ENCODE measurements at places on chromosomes 6 and 20. TPM values are rescaled to one million over a fixed set of nuclear protein-coding genes. Genes with fewer than 3 reads are reported as not detected.

- DNase-seq: no peak
- H3K27ac ChIP-seq: peak overlapping the region; percentile 53
- no peaks in the 10 kb centered on the region for H3K4me1 ChIP-seq
- no peaks in the 10 kb centered on the region for H3K36me3 ChIP-seq
These were observed 18.8 kb downstream of the MAFB start for GRCh38 chr20:40670253-40670652.

GRCh38 chr20:54636575-54636974 lies 161.2 kb downstream of the DOK5 start:
- no peak for DNase-seq
- no peaks in the 10 kb centered on the region for H3K27me3 ChIP-seq
- no peak overlapping the region for H3K27ac ChIP-seq
- H3K4me1 ChIP-seq: no peaks in the 10 kb centered on the region
- no peaks in the 10 kb centered on the region for H3K36me3 ChIP-seq

- no peaks in the 10 kb centered on the region for H3K27me3 ChIP-seq
- H3K4me3 ChIP-seq: no peak overlapping the region
- DNase-seq: no peak
- no peak overlapping the region for H3K27ac ChIP-seq
These were observed 67.5 kb downstream of the RNGTT start for GRCh38 chr6:88895911-88896310.

DNA sequence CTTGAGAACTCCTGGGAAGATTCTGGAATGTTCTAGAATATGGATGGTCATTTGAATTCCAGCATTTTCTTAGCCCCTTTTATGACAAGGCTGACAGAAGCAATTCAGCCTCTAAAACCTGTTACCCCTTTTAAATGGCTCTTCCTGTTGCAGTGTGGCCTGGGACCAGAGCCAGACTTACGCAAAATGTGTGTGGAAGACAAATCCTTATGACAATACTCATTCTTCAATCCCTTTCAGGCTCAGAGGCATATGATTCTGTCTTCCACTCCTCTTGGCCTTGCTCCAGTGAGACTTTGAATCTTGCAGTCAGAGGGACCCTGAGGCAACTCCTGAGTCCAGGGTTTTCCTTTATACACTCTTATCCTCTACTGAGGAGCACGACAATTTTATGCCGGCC lies 287.0 kb downstream of the CLIC5 start:
- no peak for DNase-seq
- H3K4me1 ChIP-seq: no peaks in the 10 kb centered on the region
- H3K27me3 ChIP-seq: no peaks in the 10 kb centered on the region
- no peak overlapping the region for H3K27ac ChIP-seq
- no peak overlapping the region for H3K4me3 ChIP-seq

DNA sequence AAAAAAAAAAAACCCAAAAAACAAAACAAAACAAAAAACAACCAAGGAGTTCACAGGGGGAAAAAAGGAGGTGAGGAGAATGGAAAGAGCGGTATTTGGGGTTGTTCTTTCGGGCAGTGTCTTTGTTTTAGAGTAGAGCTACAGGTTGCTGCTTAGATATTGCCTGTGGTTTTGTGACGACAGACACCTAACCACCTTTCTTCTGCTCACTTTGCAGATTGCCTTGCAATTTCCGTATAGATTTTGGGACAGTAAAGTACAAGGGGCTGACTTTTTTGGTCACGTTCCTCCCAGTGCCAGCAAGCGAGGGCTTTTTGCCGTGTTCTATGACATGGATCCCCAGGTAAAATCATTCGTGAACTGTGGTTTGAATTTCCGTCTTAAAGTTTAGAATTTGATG lies 50.9 kb downstream of the DEK start:
- no peaks in the 10 kb centered on the region for H3K27me3 ChIP-seq
- DNase-seq: no peak
- H3K4me3 ChIP-seq: no peak overlapping the region
- no peaks in the 10 kb centered on the region for H3K4me1 ChIP-seq

DNA sequence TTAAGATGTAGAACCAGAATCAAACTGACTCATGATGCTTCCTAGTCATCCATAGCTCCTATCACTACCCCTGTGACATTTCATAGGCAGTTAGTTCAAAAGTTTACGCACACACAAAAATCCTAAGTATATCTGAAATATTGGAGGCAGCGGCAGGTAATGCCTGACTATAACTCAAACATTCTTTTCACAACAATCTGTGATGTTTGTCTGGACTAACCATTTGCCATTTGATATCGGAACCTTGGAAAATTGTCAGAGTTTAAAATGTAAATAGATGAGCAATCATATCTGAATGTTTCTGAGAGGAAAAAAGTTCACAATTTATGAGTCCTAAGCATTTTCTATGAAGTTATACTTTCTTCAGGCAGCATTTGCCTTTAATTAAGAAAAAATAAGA lies 1078.2 kb downstream of the EPHA7 start:
- DNase-seq: no peak
- H3K4me1 ChIP-seq: no peaks in the 10 kb centered on the region
- no peak overlapping the region for H3K4me3 ChIP-seq

DNA sequence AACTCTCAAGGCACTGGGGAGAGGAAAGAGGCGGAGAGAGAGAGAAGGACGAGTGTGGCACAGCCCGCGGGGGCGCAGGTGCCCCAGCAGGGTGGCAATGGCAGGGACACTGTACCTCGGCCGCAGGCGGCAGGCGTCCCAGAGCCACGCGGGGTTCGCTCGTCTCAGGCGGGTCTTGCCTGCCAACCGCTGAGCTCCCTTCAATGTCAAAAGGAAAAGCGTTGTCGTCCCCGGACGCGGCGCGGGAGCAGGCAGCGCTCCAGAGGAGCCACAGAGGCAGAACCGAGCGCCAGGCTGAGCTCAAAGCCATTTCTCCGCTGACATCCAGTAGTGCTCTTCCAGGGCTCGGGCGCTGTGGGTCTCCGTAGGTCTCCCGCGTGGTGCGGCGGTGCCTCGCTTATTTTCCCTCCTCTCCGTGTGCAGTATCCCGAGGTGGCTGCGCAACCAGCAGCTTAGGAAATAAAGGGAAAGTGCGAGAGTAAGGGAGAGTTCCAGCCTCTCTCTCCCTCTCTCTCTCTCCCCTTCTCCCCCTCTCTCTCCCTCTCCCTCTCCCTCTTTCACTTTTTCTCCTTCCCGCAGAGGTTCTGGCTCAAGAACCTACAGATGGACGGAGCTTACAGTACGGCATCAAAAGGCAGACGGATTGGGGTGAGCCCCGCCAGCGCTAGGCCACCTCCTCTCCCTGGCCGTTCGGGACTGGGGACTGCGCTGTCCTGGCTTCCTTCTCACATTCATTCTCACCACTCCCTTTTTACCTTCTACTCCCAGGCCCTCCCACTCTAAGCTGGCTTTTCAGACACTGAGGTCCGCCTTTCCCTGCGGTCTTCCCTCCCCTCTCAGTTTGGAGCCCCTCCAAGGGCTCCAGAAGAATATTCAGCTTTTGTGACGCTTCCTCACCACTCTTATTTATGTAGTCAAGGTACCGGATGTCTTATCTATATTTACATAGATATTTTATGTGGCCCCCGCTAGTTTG lies at the start of gene LAMA4:
LAMA4 (minus strand) TSS at position 727 of the 976 bp plus-strand sequence; CDS start at position 310, 417 bp downstream.
- no peaks in the 10 kb centered on the region for H3K36me3 ChIP-seq
- no peaks in the 10 kb centered on the region for H3K27me3 ChIP-seq
- peaks cover 3% of the 10 kb centered on the region for H3K4me1 ChIP-seq
- peak; percentile 62 for DNase-seq
- H3K4me3 ChIP-seq: peak within 1 kb of the TSS; percentile 49

DNA sequence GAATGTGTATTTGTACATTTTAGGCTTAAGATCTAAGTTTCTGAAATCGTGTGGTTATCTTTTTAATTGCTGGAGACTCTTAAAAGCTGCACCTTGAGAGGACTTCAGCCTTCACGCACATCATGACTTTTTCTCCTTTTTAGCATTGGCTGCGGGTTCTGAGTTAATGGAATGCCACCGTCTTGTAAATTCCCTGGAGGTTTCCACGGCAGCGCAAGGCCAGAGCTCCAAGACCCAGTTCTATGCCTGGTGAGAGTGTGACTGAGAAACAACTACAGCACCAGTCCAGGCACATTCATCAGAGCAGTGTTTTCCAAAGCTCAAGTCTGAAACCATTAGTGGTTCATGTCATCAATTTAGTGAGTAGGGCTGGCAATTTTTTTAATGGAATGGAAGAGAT lies 23.0 kb downstream of the PRR18 start:
- no peak overlapping the region for H3K4me3 ChIP-seq
- no peaks in the 10 kb centered on the region for H3K36me3 ChIP-seq
- H3K4me1 ChIP-seq: no peaks in the 10 kb centered on the region
- no peak overlapping the region for H3K27ac ChIP-seq
- no peak for DNase-seq

DNA sequence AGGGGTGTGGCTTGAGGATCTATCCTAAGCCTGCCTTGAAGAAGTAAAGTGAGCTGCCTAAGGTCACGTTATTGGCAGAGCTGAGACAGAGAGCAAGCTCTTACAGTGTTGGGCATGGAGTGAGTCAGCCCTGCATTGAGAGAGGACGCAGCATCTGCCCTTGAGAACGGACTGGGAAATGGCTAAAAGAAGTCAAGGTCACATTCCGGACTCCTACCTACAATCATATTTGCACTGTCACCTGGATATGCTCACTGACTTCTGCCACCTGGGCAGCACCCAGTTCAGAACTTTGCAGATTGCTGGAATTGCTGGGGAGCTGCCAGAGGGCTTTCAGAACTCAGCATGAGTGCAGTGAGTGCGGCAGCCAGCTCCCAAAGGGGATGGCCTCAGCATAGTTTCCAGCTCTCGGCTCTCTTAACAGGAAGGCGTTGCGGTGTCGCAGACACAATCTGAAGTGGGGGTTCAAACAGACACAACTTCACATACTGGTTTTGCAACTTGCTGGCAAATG lies 199.3 kb upstream of the SGK1 start:
- DNase-seq: peak; percentile 92
- H3K27ac ChIP-seq: peak overlapping the region; percentile 87
- H3K36me3 ChIP-seq: no peaks in the 10 kb centered on the region
- peaks cover 39% of the 10 kb centered on the region for H3K4me1 ChIP-seq

GRCh38 chr6:33344701-33345697 lies 27.5 kb upstream of the ZBTB22 start:
- no peak overlapping the region for H3K4me3 ChIP-seq
- H3K27me3 ChIP-seq: no peaks in the 10 kb centered on the region
- no peaks in the 10 kb centered on the region for H3K4me1 ChIP-seq
- DNase-seq: peak; percentile 55
- no peaks in the 10 kb centered on the region for H3K36me3 ChIP-seq

DNA sequence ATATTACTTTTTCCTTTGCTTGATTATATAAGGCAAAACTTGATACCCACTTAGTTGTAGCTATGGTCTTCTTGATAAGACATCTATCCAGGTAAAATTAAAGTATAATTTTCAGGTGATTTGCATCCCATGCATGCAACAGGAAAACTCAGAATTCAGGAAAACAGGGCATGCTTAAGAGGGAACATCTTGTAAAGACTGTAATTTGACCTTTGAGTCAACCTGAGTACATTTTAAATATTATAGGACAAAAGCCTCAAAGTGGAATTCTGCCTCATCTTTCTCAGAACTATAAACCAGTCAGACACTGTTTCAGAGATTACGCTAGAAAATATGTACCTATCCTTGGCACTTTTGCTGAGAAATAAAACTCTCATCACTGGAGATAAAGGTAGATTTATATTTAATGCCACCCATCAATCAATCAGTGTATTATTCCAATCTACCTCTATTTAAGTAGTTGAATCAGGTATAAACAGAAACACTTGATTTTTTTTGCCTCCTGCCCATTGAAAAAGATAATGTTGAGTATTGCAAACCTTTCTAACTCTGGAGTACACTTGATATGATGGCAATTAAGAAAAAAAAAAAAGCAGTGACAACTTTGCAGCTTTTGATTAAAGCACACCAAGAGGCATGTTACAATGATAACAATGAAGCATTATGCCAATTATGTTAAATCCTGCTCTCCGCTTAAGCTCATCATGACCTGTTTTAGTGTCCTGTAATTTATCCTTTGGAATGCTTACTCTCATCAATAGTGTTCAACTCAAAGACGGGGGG lies 2.8 kb downstream of the CITED2 start:
- H3K4me1 ChIP-seq: peaks cover 7% of the 10 kb centered on the region
- H3K36me3 ChIP-seq: peaks cover 22% of the 10 kb centered on the region
- H3K27me3 ChIP-seq: no peaks in the 10 kb centered on the region
- DNase-seq: no peak
- H3K27ac ChIP-seq: peak overlapping the region; percentile 97

DNA sequence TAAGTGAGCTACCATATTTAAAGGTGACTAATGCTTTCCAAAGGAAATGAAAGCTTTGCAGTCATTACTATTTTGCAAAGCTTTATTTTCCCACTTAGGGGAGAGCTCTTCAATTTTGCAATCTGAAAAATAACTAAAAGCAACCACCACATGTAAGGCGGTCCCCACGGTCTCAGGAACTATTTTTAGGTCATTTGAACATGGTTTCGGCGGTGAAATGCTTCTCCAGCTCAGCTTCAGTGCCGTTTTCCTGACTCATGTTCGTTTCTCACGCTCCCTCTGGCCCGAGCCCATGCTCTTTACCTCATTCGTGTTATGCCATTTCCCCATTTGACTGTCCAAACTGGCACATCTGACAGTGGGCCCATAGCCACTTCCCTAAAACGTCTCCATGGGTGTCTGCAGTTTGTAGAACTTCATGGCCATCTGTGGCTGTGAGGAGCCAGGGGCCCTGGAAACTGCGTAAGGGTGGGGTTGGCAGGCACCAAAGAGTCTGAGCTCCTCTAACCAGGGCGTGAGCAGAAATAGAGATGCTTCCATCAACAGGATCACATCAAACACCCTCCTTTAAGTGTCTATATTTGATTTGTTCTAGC lies 46.5 kb downstream of the ADTRP start:
- no peaks in the 10 kb centered on the region for H3K27me3 ChIP-seq
- no peak overlapping the region for H3K4me3 ChIP-seq
- no peaks in the 10 kb centered on the region for H3K36me3 ChIP-seq
- DNase-seq: peak; percentile 42
- H3K4me1 ChIP-seq: peaks cover 7% of the 10 kb centered on the region

- H3K4me1 ChIP-seq: no peaks in the 10 kb centered on the region
- no peaks in the 10 kb centered on the region for H3K27me3 ChIP-seq
- H3K27ac ChIP-seq: no peak overlapping the region
- DNase-seq: no peak
- H3K36me3 ChIP-seq: no peaks in the 10 kb centered on the region
- no peak overlapping the region for H3K4me3 ChIP-seq
These were observed 102.1 kb downstream of the EYA4 start for GRCh38 chr6:133343220-133343619.

- H3K27me3 ChIP-seq: no peaks in the 10 kb centered on the region
- DNase-seq: no peak
- no peak overlapping the region for H3K27ac ChIP-seq
- H3K36me3 ChIP-seq: no peaks in the 10 kb centered on the region
These were observed 49.1 kb upstream of the PRDM1 start for GRCh38 chr6:106037060-106037459.

The ADTRP gene
- 0.92 TPM for total RNA-seq

The GLP1R gene
- total RNA-seq: not detected

The MMUT gene
- total RNA-seq: 26.6 TPM

The RTF2 gene
- total RNA-seq: 37.1 TPM

The SGK2 gene
- total RNA-seq: 80.2 TPM

The GJA10 gene
- total RNA-seq: not detected

The HAO1 gene
- 194 TPM for total RNA-seq

The FAM162B gene
- total RNA-seq: 0.37 TPM

The PLCB4 gene
- 0.20 TPM for total RNA-seq

The AAR2 gene
- 13.2 TPM for total RNA-seq

The PPP1R14C gene
- total RNA-seq: not detected
